ENCODE measurements at places on chromosomes 2 and 18. TPM values are rescaled to one million over a fixed set of nuclear protein-coding genes. Genes with fewer than 3 reads are reported as not detected.

The PROKR1 gene
- total RNA-seq: under 0.01 TPM

The TET3 gene
- 3.3 TPM for total RNA-seq

The CNDP1 gene
- not detected for total RNA-seq

The CRACDL gene
- total RNA-seq: 3.0 TPM

The FLACC1 gene
- total RNA-seq: 0.13 TPM

The CACNB4 gene
- total RNA-seq: under 0.01 TPM

The TMEM198 gene
- not detected for total RNA-seq

The ABCG5 gene
- not detected for total RNA-seq

The SERPINB4 gene
- total RNA-seq: 0.13 TPM

The FIGN gene
- under 0.01 TPM for total RNA-seq
